ACHN (cell line): ENCODE measurements at places on chromosomes 16 and 17.

DNA sequence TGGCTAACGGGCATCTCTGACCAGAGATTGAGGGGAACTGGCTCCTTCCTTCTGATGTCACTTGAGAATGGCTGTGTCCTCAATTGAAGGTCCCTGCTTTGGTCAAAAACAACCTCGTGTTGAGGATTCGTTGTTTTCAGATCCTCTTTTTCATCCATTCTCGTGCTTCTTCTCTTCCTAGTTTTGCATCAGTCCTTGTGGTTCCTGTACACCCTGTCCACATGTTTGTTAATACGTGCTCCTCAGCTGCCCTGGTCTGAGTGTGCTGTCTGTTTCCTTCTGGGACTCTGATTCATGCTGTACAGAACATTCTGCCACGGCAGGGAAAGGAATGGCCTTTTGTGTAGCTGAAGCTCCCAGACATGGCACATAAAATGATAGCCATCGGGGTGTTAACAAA, 863.2 kb upstream of the GOT2 start:
- no peak for DNase-seq

- no peak for DNase-seq
Observed at GRCh38 chr17:20200016-20200795, 191.0 kb downstream of the SPECC1 start.

GRCh38 chr16:80142940-80143339, 397.9 kb upstream of the DYNLRB2 start:
- DNase-seq, result no peak

DNA sequence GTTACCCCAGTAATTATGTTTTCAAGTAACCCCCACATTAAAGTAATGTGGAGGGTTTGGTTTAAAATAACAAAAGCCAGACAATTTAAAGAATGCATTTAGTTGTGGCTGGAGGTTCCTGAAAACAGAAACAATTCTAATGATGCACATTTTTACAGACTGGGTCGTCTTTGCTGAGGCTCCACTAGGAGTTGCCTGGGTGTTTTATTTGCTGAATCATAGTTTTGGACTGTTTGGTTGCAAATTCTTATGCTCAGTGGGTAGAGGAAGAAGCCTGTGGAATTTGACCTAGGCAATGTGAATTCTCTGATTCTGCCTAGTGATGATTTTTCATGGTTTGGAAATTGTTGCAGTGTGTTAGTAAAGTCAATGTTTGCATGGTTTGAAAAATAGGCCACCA, 16.3 kb downstream of the SHISA9 start:
- peak; percentile 79 for DNase-seq

DNA sequence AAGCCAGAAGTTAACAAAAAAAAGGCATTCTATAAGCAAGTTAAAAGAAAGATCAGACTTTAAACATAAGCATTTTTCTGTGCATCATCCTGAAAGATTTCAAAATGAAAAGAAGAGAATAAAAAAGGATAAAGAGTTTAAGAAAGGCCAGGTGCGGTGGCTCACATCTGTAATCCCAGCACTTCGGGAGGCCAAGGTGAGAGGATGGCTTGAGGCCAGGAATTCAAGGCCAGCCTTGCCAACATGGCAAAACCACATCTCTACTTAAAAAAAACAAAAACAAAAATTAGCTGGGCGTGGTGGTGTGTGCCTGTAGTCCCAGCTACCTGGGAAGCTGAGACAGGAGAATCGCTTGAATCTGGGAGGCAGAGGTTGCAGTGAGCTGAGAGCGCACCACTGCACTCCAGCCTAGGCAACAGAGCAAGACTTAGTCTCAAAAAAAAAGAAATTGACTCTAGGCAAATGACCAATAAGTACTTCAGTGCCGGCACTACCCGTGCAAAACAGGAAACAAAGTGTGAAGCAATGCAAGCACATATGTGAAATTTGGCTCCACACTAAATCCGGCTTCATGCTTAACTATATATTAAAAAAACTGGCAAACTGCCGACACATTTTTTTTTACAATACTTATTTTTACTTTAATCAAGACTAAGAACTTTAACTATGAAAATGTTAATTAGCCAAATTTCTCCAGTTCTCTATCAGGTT, 83.2 kb upstream of the C17orf78 start:
- DNase-seq, result no peak

DNA sequence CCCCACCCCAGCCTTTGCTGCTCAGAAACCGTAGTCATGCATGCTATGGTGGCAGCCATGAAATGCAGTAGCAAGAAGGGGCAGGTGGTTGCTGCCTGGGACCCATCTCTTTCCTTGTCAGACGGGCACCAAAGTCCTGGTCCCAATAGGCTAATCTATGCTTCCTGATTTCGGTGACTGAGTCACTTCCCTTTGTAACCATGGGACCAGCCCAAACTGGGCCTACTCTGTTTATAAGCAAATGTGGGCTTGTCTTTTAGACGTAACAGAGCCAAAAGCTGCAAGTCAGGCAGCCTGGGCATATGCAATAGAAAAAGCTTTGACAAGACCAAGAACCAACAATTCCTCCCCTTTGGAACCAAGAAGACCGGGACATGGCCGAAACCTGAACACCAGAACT, 99.1 kb upstream of the RBBP6 start:
- no peak for DNase-seq

DNA sequence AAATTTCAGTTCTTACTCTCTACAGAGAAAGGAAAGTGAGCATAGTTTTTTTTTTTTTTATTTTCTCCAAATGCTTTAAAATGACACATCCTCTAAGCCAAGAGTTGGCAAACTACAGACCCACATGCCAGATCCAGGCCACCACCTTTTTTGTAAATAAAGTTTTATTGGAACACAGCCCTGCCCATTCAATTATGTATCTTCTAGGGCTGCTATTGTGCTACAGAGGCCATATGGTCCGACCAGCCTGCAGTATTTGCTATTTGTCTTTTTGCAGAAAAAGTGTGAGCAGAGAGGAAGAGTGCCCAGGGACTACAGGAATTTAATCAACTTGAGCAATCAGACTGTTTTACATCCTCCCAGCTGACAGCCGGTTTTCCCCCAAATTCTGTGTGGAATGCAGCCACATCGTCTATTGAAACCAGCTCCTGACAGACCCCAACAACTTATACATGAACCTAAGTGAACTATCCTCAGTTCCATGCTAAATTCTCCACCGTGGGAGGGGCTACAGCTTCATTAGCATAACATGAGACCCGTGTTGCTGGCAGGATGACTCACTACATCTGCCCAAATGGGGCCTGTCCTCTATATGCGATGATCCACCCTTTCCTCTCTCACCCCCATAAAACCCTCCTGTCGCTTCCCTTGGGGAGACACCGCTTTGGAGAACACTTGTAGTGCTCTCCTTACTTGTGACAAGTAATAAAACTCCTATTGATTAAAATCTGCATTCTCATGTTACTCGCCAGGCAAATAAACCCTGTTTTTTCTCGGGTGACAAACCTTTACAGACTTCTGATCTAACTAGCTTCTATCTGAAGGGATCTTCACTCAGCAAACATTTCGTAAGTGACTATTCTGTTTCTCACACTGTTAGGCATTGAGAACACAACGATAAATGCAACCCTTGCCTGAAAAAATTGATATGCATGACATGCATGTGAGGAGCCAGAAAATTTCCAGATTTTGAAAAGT, 149.4 kb upstream of the HS3ST3A1 start:
- DNase-seq, result no peak

DNA sequence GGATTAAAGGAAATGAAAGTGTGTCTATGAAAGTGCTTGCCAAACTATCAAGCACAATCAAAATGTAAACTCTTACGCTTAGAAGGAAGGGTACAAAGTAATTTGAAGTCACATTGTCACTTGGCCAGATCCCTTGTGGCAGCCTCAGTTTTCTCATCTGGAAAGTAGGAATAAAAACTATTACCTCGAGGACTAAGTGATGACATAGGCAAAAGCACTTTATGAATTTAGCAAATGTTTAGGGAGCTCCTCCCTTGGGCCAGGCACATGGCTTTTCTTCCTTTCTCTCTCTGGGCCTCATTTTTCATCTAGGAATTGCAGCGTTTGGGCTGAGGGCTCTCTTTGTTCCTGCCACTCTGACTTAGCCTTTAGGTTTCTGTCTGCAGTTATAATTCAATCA, 28.5 kb downstream of the DYNLL2 start:
- no peak for DNase-seq

DNA sequence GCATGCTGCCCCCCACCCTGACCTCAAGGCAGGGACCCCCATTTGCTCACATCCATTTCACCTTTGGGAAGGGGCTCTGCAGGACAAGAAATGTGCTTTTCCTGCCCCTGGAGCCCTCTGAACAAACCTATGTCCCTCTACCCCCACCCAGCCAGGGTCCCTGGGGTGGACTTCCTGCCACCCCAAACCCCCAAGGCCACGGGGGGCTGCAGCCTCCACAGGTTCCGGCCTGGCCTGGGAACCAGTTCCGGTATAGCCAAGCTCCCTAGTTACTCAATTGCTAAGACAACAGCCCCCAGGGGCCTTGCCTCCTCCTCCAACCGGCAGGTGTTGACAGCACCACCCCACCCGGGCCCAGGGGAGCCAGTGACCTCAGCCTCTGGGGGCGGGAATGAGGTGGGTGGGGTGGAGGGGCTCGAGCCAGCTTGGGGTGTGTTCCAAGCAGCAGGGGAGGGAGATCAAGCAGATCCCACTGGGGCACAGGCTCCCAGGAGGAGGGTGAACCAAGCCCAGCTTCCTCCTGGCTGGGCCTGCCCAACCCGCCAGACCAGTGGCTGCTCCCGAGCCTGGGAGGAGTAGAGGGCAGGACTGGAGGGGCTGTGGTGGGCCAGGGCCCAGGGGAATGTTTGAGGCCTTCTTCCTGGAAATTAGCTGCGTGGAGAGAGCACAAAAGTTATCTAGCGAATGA, 6.6 kb downstream of the PNMT start:
- no peak for DNase-seq
